Pancreas (tissue), 10 donors: ENCODE measurements at places on chromosomes 5 and 9. TPM values are rescaled to one million over a fixed set of nuclear protein-coding genes. Genes with fewer than 3 reads are reported as not detected.

- DNase-seq, result no peak
These were observed 189.3 kb upstream of the MAST4 start for GRCh38 chr5:66406761-66407336.

DNA sequence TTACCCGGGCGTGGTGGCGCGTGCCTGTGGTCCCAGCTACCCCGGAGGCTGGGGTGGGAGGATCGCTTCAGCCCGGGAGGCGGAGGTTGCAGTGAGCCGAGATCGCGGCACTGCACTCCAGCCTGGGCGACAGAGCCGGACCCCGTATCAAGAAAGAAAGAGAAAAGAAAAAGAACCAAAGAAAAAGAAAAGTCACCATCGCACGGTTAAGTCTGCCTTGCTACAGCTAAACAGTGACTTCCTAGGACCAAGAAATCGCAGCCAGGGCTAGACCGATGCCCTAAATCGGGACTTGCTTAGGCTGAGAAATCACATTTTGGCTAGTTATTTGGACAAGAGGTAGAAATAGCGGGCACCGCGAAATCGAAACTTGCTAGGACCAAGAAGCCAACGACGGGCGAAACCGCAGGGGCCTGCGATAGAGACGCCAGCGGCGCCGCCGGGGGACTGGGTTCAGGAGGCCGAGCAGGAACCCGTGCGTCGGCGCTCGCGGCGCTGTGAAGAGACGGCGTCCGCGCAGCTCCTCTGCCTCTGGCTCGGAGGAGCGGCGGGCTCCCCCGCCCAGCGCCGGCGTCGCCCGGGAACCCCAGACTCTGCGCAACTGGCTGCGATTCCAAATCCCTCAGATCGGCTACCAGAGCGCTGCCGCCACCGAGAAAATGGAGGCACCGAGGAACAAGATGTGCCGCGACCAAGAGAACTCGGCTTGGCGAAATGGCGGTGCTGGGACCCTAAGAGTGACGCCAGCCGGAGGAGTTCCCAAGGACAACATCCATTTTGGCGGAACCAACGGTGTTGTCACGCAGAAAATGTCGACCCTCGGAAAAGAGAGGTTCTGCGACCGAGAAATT is 26.1 kb upstream of the ANXA2R start:
- peak; percentile 89 for DNase-seq

DNA sequence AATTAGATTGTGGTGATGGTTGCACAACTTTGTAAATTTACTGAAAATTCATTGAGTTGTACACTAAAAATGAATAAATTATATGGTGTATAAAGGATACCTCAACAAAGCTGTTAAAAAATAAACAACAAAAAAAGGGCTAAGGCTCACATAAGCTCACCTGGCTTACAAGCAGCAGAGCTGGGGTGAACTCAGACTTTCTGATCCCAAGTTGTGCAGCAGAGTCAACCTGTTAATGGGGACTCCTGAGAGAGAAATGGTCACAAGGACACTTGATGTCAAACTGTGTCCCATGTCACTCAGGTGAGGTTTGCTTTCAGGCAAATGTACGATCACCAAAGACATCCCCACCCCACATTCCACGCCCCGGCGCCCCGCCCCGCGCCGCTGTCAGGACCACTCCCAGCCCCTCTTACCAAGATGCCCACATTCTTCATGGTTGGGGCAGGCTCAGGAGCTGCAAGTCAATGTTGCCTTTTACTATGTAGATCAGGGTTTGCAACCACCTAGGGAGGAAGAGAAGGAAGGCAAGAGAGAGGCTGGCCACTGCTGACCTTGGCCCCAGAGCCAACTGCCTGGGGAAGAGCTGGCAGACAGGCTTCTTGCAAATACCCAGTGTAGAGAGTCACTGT is 22.4 kb upstream of the SLC36A1 start:
- no peak for DNase-seq

GRCh38 chr5:139710319-139711066 is 62.3 kb downstream of the CXXC5 start:
- peak; percentile 70 for DNase-seq

- no peak for DNase-seq
These were observed 221.1 kb upstream of the RORB start for GRCh38 chr9:74275872-74276508.

- no peak for DNase-seq
These were observed 25.3 kb downstream of the EFCAB9 start for GRCh38 chr5:172219296-172219695.

DNA sequence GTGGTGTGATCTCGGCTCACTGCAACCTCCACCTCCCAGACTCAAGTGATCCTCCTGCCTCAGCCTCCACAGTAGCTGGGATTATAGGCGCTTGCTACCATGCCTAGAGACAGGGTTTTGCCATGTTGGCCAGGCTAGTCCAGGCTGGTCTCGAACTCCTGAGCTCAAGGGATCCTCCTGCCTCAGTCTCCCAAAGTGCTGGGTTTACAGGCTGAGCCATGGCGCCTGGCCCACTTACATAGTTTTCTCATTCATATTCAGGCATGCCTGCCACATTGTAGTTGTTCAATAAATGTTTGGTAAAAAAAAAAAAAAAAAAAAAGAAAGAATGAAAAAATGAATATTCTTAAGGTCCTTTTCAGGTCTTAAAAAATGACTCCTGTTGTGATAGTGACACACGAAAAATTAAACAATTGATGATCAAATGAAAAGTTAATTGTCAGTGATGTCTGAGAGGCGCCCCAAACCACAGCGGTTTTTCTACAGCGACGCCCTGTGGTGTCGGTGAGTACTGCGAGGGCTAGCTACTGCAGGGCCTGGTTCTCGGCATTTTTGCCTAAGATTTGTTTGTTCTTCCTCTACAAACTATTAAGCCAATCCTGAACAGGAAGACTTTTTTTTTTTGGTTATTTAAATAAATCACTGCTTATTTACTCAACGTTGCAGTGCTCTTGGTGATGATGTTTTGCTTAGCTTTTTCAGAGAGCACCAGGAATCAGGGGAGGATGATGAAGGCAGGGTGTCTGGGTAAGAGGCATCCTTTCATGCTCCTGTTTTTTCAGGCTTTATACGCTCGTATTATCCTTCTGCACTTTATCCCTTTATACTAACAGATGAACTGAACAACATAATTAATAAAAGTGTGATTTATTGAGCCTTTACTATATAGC is 67.0 kb upstream of the DPYSL3 start:
- peak; percentile 22 for DNase-seq

DNA sequence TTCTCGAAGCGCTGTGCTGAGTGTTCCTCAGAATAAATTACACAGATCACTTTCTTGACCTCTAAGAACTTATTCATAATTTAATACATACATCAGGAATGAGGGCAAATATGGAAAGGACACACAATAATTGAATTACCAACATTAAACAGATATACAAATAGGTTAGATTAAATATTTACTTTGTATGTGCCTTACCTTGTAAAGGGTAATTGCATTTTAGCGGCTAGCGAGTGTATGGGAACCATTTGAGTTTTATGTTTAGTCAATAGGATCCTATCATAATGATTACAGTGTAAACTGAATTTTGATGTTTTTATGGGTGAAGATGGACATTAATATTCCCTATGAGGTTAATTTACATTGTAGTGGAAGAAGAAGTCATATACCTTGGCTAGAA is 1187.1 kb upstream of the WWC1 start:
- no peak for DNase-seq

- peak; percentile 34 for DNase-seq
These were observed 20.1 kb upstream of the MARCHF6 start for GRCh38 chr5:10333154-10334006.

DNA sequence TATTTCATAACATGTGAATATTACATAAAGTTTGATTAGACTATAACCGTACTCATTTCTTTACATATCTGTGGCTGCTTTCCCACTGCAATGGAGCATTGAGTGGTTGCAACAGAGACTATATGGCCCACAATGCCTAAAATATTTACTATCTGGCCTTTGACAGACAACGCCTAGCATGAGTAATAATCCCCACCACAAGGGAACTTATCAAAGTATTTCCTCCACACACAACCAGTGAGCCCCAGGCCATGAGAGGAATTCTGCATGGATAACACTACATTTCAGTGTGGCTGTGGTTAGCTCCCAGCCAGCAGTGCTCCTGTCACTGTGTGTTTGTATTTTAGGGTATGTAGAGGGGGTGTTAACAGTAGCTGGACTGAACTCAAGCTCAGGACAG is 54.8 kb downstream of the FAM81B start:
- no peak for DNase-seq

- DNase-seq, result no peak
These were observed 102.7 kb upstream of the CACNA1B start for GRCh38 chr9:137774775-137775386.

GRCh38 chr5:149490599-149491485 is 60.4 kb downstream of the CSNK1A1 start:
- DNase-seq, result no peak

- no peak for DNase-seq
These were observed 143.9 kb downstream of the SLIT3 start for GRCh38 chr5:169157064-169157463.

DNA sequence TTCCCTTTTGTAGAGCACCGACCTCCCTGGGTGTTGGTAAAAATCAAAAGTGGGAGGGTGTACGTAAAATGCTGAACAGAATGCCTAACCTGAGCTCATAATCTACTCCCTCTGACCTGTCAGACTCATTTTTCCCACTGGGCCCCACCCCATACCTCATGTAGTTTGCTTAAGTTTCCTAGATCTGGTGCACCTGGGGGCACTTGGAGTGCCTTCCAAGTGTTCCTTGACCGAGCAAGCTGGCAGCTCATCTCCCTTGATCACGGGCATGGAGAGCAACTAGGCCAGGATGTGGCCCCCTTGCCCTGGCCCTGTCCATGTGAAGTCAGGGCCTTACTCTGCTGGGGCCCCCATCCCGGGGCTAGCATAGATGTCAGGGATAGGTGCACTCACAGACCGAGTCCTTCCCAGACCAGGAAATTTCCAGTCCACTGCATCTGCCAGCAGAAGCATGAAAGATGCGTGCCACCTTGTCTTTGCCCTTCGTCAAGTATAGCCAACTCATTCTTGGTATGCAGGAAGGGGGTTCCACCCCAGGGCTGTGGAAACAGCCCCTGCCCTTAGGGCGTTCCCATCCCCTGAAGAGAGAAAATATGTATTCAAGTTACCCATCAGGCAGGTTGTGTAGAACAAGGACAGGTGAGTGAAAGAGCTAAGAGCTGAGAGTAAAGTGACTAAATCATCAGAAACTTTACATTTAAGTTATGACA is 41.9 kb downstream of the SLC22A5 start:
- peak; percentile 50 for DNase-seq

- no peak for DNase-seq
These were observed 11.1 kb upstream of the SLCO4C1 start for GRCh38 chr5:102307232-102307631.

DNA sequence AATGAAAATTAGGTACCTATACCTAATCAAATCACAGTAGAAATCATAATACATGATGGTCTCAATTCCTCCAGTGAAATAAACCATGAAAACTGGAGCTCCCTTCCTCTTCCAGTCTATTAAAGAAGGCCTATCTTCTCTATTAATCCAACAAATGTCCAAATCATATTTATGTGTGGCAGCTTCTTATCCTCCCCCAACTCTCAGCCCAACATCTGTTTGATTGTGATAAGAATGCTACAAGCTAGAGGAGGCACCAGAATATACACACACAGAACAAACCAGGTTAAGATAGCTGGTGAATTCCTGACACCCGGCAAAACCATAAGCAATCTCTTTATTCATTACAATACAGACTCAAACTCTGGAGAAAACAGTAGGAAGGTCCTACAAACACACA is 110.8 kb downstream of the FBXL17 start:
- no peak for DNase-seq

DNA sequence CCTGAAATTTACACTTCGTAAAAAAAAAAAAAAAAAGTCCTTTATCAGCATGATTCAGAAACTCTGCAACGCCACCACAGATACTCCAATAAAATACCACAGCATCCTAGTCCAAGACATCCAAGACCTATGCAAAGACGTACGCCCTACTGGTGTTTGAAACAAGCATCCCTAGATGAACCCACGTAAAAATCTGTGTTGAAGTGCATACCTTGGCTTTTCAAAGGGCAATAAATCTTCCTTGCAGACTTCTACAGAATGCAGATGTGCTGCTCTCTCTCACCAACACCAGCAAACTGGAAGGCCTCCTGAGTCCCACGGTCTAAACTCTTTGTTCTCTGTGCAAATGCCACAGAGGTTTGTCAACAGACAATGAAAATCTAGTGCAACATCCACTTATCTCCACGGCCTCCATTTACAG is 38.8 kb downstream of the MYO10 start:
- DNase-seq, result no peak

- no peak for DNase-seq
These were observed 416.3 kb downstream of the SPATA31D1 start for GRCh38 chr9:82404881-82405280.

GRCh38 chr9:31104249-31104648 is 1280.2 kb upstream of the ACO1 start:
- no peak for DNase-seq

DNA sequence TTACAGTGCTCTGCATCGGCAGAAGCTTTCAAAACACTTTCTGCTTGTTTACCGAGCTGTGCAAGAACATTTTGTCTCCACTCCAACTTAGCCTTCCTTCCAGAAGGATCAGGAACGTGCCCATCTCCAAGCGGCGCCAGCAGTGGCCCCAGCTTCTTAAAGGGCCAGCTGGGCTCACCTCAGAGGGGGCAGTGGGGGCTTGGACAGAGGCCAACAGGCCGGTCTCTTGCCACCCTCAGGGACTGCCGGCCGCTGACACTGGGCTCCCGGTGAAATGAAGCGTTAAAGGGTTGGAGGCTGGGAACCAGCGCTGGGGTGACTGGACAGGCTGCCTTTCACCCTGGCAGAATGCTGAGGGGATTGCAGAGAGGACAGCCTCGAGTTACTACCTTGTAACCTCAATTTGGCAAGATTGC is 67.0 kb upstream of the RNU6ATAC start:
- no peak for DNase-seq

DNA sequence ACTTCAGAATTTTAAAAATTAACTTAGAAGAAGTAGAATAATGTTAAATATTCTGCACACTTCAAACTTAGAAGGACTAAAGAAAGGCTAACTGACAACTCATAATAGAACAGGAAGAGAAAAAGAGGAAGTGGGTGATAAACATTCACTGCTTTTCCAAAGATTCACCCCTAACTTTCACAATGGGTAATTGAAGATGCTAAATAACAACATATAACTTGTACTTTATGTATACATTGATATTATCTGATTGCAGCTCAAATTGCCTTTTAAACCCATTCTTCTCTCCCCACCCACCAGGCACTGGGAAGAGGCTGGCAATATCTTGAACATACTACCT is 376.6 kb downstream of the EFNA5 start:
- no peak for DNase-seq

DNA sequence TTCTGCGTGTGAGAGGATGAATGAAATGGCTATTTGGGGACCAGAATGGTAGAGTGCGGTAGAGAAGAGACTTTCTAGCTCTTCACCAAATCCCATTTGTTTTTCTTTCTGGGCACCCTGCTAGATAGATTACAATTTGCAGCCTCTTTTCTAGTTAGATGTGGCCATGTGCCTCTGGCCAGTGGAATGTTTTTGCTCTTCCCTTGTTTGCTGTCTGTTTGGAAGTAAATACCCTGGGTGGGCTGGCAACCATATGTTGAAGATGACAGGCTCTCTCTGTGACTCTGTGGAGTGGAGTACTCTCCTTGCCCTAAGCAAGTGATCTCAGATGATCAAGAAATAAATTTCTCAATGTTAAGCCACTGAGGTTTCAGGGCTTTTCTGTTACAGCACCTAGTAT is 12.9 kb downstream of the GNG10 start:
- no peak for DNase-seq

GRCh38 chr9:112694706-112695555 is 23.0 kb downstream of the INIP start:
- DNase-seq, result no peak

The INSL6 gene
- total RNA-seq, result not detected

The TSLP gene
- not detected for total RNA-seq

The SHLD3 gene
- 0.98 TPM for total RNA-seq

The ANKDD1B gene
- total RNA-seq, result 0.79 TPM

The PRKAA1 gene
- total RNA-seq, result 33.0 TPM

The PCDHA6 gene
- total RNA-seq, result 1.0 TPM
